ENCODE measurements at places on chromosomes 13 and 19. TPM values are rescaled to one million over a fixed set of nuclear protein-coding genes. Genes with fewer than 3 reads are reported as not detected.

CBY2 gene
- polyA plus RNA-seq = not detected

ERICH6B gene
- not detected for polyA plus RNA-seq

LILRB1 gene
- not detected for polyA plus RNA-seq

KLF1 gene
- not detected for polyA plus RNA-seq
